ENCODE measurements at places on chromosomes 11 and 22.

GRCh38 chr22:38428714-38429113, 26.3 kb downstream of the KCNJ4 start:
- DNase-seq = no peak

GRCh38 chr11:2924821-2925675, 4.2 kb downstream of the PHLDA2 start:
- no peak for DNase-seq

GRCh38 chr11:20025332-20025840, 134.9 kb downstream of the DBX1 start:
- DNase-seq = no peak

- DNase-seq = no peak
Observed at GRCh38 chr22:47193606-47194329, 431.3 kb downstream of the TBC1D22A start.

- DNase-seq = no peak
Observed at GRCh38 chr11:12777208-12777874, 103.1 kb downstream of the TEAD1 start.
